ENCODE measurements at places on chromosomes 11 and 22. TPM values are rescaled to one million over a fixed set of nuclear protein-coding genes. Genes with fewer than 3 reads are reported as not detected.

GRCh38 chr11:126890561-126890960, 110.0 kb downstream of the KIRREL3 start:
- no peak for DNase-seq

GRCh38 chr11:114746013-114746412, 67.7 kb downstream of the NXPE2 start:
- DNase-seq: no peak

The APOBEC3A gene
- not detected for total RNA-seq

- DNase-seq: no peak
These were observed 658.9 kb upstream of the CCDC179 start for GRCh38 chr11:23519194-23519593.

- DNase-seq: no peak
These were observed 193.7 kb downstream of the MIAT start for GRCh38 chr22:26851125-26851524.

The SLCO2B1 gene
- total RNA-seq: 58.1 TPM

DNA sequence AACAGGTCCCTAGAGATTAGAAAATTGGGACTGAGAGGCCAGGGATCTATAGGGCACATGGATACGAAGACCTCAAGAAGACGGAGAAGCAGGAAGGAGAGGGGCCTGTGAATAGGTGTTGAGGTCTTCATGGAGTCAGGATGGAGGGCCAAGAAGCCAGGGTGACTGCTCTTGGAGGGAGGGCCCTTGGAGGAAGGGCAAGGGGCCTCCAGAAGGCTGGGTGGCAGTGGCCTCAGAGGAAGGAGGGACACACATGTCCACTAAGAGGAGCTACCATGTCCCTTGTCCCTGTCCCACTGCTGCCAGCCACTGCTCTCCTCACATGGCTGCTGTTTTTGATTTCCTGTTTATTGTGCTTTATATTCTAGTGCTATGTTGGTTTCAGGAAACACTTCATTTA, 589.5 kb upstream of the B3GAT1 start:
- no peak for DNase-seq

The SRSF8 gene
- total RNA-seq: 33.9 TPM

The OR8A1 gene
- not detected for total RNA-seq

DNA sequence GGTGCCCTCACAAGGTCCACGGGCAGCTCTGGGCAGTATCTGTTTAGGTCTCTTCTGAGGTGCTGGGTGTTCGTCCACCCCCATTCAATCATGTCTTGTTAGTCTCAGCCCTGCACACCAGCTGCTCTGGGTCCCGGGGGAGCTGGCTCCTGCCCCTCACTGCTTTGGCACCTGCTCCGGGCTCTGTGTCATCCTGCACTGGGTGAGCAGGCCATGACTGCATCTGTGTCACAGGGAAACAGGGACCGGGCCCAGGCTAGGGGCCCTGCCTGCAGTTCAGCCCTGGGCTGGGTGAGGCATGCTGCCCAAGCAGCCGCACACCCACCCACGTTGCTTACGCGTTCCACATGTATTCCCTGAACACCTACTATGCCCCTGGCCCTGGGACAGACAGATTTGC, 43.9 kb downstream of the ELFN2 start:
- DNase-seq: no peak

The KRTAP5-2 gene
- total RNA-seq: not detected

GRCh38 chr11:12070446-12071267, 39.7 kb upstream of the MICAL2 start:
- DNase-seq: no peak

DNA sequence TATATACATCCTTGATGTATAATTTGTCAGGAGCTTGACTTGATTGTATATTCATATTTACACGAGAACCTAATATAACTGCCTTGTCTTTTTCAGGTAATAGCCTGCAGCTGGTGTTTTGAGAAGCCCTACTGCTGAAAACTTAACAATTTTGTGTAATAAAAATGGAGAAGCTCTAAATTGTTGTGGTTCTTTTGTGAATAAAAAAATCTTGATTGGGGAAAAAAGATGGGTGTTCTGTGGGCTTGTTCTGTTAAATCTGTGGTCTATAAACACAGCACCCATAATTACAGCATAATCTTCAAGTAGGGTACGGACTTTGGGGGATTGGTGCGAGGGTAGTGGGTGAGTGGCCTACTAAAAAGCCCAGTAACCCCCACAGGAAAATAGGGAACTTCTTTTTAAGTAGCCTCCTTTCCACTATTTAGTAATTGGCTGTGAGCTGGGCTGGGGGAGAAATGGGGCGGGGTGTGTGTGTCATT, 7.5 kb downstream of the MALAT1 start:
- DNase-seq: no peak

- DNase-seq: no peak
These were observed 153.1 kb downstream of the DDX10 start for GRCh38 chr11:108817976-108818375.

The TOB2 gene
- 97.1 TPM for total RNA-seq

DNA sequence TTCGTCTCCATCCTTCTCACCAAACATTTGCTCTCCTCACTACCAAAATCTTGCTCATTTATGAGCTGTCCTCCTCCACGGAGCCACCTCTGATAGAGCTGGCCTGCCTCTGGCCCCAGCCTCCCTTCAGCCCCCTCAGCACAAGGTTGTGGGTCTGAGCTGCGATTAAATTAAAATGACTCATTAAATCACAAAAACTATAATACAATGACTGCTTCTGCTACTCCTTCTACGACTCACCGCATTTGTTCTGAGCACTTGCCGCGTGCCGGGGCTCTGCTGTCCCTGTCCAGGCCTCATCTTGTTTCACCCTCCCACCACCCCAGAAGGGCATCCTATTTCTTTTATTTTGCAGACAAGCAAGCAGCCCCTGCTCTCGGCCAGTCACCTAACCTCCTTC, 49.2 kb upstream of the TIMP3 start:
- no peak for DNase-seq

- no peak for DNase-seq
These were observed 54.2 kb downstream of the FEZ1 start for GRCh38 chr11:125441648-125442410.
